ENCODE measurements at places on chromosomes 1 and 21.

GRCh38 chr1:114669562-114670082 lies at the start of gene DENND2C:
TSS of gene DENND2C (minus strand) at chr1:114670049. CDS start at chr1:114625984, 44,065 bp downstream.
- DNase-seq: no peak

DNA sequence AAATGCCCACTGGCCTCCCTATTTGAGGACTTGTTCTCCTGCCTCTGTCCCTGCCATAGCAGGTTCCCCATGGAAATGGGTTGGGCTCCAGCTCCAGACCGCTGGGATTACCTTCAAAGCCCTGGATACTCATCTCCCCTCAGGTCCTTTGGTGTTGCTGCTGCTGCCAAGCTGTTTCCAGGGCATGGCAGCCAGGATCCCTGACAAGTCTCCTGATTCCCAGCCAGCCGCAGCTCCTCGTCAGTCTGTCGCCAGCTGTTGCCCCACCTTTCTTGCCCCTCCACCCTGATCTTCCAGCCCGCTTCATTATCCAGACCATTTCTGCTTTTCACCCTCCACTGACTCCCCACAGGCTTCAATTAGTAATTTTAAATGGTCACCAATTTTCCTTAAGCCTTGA lies 68.3 kb upstream of the KCND3 start:
- peak; percentile 44 for DNase-seq

DNA sequence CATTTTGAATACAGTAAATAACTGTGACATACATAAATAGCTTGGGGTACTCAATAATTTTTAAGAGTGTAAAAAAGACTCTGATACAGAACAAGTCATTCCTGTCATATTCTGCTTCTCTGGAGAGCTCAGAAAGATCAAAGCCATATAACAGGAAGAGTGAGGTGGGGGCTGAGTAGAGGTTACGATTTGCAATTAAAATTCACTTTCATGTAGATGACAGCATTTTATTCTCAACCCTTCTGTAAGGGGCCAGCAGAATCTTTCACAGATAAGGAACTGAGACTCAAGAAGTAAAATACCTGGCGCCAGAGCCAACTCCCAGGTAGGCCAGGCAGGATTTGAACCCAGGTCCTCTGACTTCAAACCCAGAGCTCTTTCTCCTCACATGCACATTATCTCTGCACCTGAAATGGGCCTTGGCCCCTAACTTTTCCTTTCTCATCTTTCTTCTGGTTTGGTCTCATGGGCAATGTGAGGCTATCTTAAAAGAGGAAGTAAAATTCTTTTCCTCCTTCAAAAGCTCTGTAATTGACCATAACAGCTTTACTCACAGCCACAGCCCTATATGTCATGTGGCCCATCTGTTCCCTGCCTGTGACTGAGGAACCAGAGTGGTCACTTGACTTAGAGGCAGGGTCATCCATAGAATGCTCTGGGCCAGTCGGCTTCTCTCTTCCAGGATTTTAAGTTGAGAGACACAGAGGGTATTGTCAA lies 80.9 kb upstream of the SYT6 start:
- DNase-seq: no peak

DNA sequence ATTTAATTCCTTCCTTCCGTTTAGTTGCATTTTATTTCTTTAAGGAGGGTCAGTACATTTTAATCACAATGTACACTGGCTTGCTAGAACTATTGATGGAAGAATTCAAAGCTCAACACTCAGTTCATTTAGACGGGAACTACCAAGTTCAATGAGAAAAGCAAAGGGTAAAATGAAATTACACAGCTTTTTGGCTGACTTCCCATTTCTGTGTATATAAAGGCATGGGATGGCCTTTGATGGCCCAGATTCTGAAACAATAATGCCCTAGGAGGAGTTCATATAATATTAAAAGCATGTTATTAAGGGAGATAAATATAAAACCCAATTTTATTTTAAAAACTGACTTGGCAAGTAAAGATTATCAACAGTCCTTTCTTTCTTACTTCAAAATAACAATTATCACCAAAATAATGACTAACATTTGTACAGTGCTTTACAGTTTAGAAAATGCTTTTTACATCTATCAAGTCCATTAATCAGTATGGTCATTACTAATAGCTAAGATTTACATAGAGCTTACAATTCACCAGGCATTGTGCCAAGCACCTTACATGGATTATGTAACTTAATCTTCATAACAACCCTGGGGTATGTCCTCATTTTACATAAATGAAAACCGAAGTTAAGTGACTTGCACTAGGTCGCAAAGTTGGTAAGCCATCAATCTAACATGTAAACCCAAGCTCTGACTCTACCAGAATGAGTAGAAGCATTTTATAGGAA lies 402.4 kb downstream of the OMA1 start:
- no peak for DNase-seq

GRCh38 chr1:223276029-223276428 lies 87.9 kb downstream of the SUSD4 start:
- DNase-seq: no peak
